ENCODE measurements at places on chromosomes 12 and 14. TPM values are rescaled to one million over a fixed set of nuclear protein-coding genes. Genes with fewer than 3 reads are reported as not detected.

DNA sequence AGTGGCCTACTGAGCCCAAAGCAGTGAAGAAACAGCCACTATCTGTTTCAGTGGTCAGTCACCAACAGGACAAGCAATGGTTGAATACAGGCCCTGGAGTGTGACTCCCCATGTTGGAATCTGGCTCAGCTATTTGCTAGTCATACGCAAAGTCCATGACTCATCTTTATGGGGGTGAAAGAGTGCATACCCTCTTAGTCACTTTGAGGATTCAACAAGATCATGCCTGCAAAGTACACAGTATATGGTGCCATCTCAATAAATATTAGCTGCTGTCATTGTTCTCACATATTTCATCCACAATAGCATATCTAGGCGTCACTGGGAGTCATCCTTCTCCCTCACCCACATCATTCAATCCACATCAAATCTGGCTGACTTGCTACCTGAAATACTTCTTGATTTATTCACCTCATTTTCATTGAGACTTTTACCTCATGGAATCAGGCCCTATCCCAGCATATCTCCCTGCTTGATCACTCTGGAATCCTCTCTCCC, 26.4 kb upstream of the STAB2 start:
- DNase-seq: no peak

The MSI1 gene
- 7.4 TPM for total RNA-seq

The COCH gene
- total RNA-seq: 3.1 TPM

The SLC2A14 gene
- total RNA-seq: 0.37 TPM
